ENCODE measurements at places on chromosomes 4 and X.

GRCh38 chr4:68267433-68267944, 22.0 kb upstream of the TMPRSS11B start:
- DNase-seq: no peak

- no peak for DNase-seq
Observed at GRCh38 chrX:105658136-105658535, 164.2 kb upstream of the NRK start.

- no peak for DNase-seq
Observed at GRCh38 chrX:68234171-68234910, 199.0 kb downstream of the OPHN1 start.

DNA sequence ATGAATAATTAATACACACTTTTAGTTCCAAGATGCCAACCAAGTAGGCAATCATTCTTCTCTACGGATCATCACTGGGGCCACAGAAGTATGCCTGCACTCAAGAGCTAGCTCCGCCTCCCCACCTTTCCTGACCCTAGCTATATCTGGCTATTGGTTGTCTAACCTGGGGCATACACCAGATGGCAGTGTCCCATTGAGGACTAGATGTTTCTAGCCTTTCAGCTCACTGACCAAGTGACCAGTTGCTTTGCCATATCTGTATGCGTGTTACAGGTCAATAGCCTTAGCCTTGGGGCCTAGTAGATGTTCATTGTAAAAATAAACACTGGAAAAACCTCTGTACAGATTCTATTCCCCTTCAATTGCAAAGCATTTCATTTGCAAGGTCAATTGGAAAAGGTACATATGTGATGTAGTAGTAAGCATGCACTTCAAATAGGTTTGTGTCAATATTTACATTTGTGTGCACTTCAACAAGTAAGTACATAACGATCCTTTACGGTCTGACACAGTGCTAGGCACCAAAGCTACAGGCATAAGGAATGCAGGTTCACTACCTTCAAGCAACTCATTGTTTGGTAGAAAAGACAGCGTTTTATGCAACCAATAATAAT, 521.7 kb downstream of the PPARGC1A start:
- DNase-seq: no peak

GRCh38 chr4:153645183-153645582, 38.9 kb upstream of the TLR2 start:
- DNase-seq: no peak

GRCh38 chr4:47010912-47011446, 17.6 kb upstream of the GABRA4 start:
- peak; percentile 36 for DNase-seq

DNA sequence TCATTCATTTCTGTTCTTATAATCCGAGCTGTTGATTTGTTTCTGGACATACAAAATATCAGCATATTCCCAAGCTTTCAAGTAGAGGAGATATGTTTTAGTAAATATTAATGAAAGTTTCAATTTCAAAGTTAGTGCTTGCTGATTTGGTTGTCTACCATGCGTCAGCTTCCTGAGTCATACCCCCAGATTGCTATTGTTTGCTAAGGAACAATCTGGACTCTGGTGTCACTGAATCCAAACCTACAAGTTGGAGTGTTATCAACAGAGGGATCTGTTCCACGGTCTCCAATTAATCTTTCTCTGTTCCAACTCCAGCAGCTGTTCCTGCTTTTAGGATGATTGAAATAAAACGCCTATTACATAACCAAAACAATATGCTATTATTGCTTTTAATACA, 96.1 kb upstream of the FAM9A start:
- DNase-seq: no peak

DNA sequence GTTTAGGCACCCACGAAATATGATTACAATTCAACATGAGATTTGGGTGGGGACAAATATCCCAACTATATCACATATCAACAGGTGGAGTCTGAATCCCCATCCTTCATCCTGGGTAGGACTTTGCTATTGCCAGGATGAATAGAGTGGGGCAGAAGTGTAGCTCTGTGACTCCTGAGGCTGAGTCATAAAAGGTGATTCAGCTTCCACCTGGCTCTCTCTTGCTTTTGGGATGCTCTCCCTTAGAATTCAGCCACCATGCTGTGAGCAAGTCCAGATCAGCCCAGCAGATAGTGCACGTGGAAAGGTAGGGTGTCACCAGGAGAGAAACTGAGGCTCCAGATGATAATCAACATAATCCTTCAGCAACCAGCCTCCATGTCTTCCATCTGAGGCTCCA, 193.8 kb upstream of the BCOR start:
- no peak for DNase-seq
